ENCODE measurements at places on chromosomes 2 and 18.

DNA sequence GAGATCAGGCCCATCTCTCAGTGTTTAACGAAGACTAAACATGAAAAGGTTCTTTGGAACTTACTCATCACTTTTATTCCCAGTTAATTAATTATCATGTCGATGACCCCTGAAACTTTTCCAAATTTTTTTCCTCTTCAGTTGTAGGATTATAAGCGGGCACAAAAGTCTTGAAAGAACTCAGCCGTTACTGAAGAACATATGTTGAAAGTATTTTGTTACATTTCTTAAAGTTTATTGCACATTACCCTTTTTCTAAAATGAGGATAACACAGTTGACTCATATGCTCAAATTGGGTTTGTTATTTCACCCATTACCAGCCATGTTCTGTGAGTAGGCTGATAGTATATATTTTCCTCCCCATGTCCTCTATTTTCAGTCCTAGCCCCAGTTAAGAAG is 75.9 kb upstream of the COL3A1 start:
- no peak for DNase-seq

DNA sequence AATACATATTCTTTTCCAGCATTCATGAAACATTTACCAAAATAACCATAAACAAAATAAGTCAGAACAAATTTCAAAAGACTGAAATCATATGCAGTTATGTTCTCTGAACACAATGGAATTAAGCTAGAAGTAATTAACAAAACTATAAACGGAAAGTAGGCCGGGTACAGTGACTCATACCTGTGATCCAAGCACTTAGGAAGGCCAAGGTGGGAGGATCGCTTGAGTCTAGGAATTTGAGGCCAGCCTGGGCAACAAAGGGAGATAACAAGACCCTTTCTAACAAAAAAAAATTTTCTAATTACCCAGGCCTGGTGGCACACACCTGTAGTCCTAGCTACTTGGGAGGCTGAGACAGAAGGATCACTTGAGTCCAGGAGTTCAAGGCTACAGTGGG is 14.9 kb downstream of the ATAD2B start:
- DNase-seq, result peak; percentile 12

DNA sequence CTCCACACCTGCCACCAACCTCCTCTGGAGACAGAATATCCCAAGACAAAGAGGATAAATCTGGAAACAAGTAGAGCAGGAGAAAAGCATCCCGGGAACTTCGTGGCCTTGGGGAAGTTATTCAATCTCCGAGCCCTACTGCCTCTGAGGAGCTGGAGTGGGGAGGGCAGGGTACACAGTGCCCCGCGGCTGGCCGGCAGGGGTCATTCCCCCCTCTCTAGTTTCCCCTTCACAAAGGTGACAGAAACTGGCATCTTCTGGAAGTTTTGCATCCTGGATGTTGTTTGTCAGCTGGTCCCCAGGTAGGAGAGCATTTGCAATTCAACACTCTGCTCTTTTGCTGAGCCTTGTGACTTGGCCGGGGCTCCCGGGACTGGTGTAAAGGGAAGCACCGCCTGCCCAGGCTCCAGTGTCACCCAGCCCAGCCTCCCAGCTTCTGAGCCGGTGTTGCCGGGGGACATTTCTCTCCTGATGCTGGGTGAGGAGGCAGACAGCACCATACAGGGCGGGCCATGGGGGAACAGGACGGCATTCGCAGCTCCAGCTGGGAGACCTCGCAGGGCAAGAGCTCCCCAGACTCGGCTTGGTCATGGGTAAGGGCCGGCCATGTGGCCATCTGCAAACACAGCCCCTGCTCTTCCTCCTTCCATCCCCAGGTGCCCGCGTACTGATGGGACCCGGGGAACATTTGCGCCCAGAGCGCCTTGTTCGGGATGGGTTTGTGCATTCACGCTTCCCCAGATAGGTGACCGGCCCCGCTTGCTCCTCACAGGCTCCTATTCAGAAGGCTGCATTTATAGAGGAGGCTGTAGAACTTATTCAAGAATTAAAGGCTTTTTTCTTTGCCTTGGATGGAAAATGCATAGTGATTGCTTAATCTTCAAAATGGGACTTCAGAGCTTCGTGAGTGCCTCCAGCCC is 7.4 kb upstream of the NTSR2 start:
- DNase-seq, result no peak

DNA sequence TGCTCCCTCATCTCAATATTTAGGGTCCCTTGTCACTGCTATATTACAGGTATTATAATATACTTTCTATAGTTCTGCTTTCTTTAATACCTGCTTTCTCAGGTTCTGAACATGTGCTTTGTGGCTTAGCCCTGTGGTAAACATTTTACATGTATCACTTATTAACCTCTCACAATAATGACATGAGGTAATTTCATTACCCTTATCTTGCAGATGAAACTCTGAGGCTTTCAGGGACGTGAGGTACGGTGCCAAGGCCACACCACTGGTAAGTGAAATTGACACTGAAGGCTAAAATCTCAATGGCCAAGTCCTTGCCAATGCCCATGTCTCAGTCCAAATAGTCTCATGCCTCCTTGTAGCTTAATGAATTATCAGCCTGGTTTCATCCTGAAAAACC is 21.7 kb downstream of the LINC00305 start:
- DNase-seq, result no peak

- peak; percentile 55 for DNase-seq
Observed at GRCh38 chr18:33761363-33761762, 183.3 kb downstream of the ASXL3 start.
